ENCODE measurements at places on chromosomes 5 and 9.
A peak's percentile ranks its signal among the peaks of the same experiment; 100 is the strongest.

- no peak for DNase-seq
Observed at GRCh38 chr9:20309124-20309523, 313.2 kb downstream of the MLLT3 start.

DNA sequence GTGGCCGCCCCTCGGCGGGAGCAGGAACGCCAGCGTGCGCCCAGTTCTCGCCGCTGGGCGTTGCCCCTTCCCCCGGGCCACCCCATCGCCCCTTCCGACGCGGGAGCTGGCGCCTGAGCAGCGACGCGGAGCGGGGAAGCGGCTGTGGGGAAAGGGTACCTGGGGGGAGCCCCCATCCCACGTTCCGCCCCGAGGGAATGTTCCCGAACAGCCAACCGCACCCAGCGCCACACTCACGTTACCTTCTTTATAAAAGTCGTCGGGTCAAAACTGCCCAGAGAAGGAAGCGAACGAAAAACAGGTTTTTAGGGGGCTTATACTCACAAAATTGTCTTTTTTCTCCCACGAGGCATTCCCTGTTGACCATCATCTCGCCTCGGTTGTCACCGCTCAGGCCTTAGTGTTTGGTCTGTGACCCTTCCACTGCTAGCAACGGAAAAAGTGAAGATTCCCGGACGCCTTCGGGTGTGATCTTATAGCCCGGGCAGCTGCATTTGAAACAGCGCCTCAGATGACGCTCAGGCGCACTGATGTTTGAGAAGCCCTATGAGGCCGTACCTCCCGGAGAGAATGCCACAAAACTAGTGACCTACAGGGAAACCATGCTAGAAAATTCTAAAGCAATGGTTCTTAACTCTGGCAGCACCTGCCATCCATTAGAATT, 475 bp upstream of the GOLM1 start:
- peak; percentile 38 for DNase-seq

GRCh38 chr5:55551904-55552303, 17.1 kb upstream of the PLPP1 start:
- DNase-seq = no peak

DNA sequence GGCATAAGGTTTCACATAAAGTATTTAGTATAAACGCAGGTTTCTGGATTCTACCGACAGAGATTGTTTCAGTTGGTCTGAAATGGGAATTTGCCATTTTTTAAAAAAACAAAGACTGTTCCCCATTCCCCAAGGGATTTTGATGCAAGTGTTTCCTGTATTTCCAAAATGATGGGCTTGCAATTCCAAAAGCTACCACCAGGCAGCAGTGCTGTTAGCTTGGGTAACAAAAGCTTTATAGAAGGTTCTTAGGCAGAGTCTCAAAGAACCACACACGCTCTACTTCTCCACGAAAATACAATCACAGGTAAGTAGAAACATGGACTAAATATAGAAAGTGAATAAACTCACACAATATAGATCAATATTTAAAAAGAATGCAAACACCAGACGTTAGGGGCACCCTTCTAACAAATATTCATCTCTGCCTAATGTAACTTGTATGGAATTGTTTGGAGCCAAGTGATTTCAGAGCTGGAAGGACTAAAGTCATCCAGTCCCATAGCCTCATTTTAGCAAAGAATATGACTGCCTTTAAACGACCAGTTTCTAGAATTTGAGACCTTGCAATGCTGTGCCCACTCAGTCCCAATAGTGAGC, 154.3 kb downstream of the SPOCK1 start:
- DNase-seq = peak; percentile 66

GRCh38 chr9:134053941-134054761, 13.7 kb downstream of the BRD3 start:
- no peak for DNase-seq

DNA sequence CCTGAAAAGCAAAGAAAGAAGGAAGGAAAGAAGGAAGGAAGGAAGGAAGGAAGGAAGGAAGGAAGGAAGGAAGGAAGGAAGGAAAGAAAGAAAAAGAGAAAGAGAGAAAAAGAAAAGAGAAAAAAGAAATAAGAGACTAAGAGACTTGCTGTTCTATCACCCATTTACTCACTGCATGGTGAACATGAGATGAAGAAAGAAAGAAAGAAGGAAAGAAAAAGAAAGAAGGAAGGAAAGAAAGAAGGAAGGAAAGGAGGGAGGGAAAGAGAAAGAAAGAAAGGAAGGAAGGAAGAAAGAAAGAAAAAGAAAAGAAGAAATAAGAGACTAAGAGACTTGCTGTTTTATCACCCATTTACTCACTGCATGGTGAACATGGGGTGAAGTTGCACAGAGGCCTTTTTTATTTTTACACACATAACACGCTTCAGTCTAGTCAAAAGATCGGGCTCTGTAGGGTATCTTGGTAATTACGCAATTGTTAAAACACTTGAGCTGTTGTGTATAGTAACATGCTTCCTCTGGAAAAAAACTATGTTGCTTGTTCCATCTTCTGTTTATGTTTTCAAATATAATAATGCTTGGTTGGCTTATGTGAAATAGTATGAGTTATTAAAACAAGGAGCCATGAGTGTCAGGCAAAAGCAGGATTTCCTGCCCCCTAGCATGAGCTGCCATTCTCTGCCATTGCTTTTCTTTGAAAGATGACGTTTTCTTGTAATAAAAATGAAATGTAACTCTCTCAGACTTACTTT, 119.3 kb upstream of the ZNF608 start:
- no peak for DNase-seq

GRCh38 chr9:113675475-113675941, 200.6 kb upstream of the ZNF618 start:
- peak; percentile 47 for DNase-seq

DNA sequence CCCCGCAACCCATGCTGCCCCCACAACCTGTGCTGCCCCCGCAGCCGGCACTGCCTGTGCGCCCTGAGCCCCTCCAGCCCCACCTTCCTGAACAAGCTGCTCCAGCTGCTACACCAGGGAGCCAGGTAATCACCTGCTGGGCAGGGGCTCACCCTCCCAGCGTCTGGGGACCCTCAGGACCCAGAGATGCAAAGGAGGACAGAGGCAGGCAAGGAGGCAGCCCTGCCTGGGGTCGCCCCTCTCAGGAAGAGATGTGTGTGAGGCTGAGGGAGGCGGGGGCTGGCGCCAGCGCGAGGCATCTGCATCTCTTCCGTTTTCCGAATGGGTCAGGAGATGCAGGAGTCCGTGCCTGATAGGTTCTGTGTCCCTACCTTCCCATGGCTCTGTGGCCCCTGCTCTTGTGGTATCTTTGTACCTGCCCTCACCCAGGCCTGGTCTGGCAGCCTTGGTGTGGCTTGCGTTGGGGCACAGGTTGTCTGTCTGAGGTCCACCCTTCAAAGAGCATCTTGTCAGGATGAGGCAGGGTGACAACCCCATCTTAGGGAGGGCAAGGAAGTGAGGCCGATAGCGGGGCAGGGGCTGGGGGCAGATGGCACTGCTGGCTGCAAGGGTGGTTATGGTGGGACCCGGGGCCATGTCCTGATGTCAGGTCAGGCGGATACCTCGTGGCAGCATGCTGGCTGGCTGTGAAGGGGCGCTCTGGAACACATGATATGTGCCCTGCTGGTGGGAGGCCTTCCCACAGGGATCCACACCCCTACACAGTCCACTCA, 75.7 kb downstream of the WNK2 start:
- DNase-seq = no peak

GRCh38 chr5:79023348-79023747, 38.2 kb upstream of the ARSB start:
- DNase-seq = no peak

GRCh38 chr5:135481387-135481786, 29.2 kb upstream of the TIFAB start:
- DNase-seq = no peak

GRCh38 chr9:88087906-88088305, 50.4 kb downstream of the SPATA31C2 start:
- no peak for DNase-seq

- DNase-seq = no peak
Observed at GRCh38 chr9:126671381-126671831, 57.7 kb downstream of the LMX1B start.

- DNase-seq = no peak
Observed at GRCh38 chr5:150297934-150298595, 4.6 kb downstream of the ARSI start.

GRCh38 chr5:112684737-112685136, 52.9 kb upstream of the APC start:
- DNase-seq = peak; percentile 44

- no peak for DNase-seq
Observed at GRCh38 chr9:37715260-37715659, 38.3 kb upstream of the TRMT10B start.

DNA sequence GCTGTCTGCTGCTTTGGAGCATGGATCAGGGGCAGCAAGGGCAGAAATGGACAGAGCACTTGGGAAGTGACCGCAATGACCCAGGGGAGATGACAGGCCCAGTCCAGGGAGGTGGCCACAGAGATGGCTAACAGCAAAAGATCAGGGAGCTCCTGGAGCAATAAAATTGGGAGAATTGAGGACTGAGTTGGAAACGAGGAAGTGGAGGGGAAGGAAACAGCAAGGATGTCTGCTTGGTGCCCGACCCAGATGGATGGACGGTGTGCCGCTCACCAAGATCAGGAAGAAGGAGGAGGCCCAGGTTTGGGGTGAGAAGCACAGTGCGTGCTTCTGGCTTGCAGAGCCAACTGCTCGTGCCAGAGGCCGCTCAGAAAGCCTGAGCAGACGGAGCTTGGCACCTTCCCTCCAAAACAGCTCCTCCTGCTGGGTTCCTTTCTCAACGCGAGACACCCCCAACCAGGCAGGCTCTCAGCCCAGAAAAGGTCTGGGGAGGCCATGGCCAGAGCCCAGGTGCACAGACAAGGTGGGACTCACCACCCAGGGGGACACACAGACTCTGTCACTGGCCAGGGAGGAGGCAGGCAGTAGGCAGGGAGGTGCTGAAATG, 1.7 kb upstream of the SLC34A1 start:
- no peak for DNase-seq

DNA sequence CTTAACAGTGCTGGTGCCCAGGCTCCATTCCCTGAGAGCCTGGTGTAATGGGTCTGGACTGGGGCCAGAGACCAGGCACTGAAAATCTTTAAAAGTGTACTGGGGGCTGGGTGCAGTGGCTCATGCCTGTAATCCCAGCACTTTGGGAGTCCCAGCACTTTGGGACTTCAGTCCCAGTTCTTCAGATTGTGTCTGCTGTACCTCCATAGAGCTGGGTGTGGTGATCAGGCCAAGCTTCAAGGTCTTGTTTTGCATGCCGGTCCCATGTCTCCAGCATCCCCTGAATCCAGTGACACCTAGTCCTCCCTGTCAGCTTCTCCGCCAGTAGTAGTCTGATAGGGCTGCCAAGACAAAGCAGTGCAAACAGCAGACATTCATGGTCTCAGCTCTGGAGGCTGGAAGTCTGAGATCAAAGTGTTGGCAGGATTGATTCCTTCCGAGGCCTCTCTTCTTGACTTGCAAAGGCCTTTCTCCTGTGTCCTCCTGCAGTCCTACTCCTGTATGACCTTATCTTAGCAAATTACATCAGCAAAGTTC, 108.2 kb downstream of the SYK start:
- no peak for DNase-seq

DNA sequence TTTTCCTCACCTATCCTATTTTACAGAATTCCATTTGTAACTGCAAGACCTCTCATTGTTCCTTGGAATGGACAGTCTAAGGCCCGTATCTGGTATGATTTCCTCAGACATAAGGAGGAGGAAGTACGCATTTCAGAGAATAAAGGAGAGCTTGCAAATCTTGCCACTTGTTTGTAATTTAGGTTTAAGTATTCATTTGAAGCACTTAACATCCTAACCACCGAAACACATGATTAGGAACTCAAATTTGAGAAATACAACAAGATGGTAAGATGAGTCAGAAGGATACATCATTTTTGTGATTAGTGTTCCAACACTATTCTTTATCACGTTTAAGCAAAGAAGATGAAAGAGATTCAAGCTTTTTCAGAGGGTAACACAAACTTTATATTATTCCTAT, 3.9 kb upstream of the ZCCHC9 start:
- no peak for DNase-seq

DNA sequence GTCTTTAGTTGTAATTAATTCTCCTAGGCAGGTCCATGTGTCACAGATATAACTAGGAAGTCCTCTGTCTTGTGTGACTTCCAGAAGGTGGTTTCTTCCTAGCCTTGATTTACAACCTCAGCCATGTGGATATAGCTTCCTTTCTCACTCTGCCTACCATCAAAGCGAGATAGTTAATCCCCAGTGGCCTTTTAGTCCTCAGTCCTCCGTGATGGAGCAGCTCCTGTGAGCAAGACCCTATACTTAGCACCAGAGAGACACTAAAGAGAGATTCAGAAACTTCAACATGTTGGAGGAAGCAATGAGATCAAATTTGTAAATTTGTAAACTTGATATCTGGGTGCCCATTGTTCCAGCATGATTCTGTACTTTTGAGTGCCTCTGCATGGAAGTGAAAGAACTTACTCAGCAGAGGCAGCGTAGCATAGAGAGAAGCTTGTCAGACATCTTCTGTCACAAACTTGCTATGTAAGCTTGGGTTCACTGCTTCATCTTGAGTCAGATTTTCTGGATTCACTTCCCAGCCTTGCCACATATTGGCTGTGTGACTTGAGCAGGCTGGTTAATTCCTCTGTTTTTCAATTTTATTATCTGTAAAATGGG, 170.2 kb upstream of the NR3C1 start:
- DNase-seq = no peak

- DNase-seq = peak; percentile 69
Observed at GRCh38 chr9:130053504-130054324, at the start of gene GPR107. TSS of gene GPR107 (plus strand) at chr9:130053906. CDS start at chr9:130053933, 27 bp downstream.

DNA sequence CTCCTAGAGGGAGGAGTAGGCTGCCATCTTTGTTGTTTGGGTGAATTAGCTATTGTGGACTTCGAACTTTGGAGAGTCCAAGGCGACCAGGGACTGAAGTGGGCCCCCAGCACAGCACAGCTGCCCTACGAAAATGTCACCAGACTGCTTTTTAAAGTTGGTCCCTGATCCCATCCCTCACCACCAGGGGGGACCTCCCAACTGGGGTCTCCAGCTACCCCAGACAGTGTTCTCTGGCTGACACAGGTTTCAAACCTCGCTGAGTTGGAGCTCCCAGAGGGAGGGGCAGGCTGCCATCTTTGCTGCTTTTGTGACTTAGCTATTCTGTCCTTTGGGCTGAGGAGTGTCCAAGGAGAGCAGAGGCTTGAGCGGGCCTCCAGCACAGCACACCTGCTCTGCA, 45.7 kb upstream of the ADRB2 start:
- no peak for DNase-seq

DNA sequence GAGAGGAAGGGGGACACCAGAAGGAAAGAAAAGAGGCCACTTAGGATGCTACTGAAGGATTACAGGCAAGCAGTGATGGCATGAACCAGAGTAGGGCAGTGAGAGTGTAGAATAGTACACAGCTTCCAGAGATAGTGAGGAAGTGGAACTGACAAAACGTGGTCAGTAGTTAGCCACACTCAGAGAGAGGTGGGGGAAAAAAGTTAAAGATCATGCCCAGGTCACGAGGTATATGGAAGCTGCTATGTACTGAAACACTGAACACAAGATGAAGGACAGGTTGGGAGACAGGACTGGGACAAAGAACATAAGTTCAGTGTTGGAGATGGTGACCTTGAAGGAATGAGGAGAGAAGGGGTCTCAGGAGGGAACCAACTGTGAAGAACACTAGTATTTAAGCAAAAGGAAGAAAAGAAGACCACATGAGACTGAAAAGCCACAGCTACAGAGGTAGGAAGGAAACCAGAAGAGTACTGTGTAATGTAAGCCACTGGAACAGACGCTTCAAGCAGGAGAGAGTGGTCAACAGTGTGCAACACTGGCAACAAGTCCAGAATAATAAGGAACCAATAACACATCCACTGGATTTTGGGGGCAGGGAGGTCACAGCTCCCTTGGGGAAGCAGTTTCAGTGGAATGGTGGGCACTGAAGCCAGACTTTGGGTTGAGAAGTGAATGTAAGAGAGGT, 45.5 kb downstream of the ELL2 start:
- no peak for DNase-seq

GRCh38 chr5:33843579-33843978, 48.2 kb downstream of the ADAMTS12 start:
- peak; percentile 29 for DNase-seq
